ENCODE measurements at places on chromosomes 13 and 19. TPM values are rescaled to one million over a fixed set of nuclear protein-coding genes. Genes with fewer than 3 reads are reported as not detected.

GRCh38 chr13:112435973-112436372 lies 59.8 kb downstream of the SPACA7 start:
- DNase-seq: no peak

- DNase-seq: no peak
Observed at GRCh38 chr19:18021121-18021755, 13.3 kb downstream of the ARRDC2 start.

DNA sequence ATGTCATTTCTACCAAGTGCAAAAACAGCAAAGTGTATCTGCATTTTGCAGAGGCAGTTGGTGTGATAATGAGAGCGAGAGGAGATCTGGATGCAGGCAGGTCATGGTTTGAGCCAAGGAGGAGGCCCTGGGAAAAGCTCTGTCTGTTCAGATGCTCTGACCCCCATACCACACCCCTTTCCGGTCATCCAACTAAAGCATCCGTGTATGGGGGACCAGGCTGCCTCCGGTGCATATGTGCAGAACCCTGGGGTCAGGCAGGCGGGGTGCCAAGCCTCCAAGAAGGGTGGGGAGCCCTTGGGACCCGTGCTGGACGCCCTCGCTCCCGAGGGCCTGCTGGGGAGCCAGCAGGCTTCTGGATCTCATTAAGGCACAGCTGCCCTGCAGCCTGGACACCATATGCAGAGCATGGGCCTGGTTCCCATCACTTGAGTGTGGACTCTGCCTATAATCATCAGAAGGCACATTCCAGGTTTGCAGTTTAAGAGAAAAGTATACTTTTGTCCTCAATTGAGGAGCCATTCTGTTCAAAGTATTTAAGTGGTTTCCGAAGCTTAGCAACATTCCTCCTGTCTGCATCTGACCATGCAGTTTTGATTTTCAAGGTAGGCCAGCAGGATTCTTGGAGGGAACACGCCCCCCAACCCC lies 56.1 kb downstream of the ALOX5AP start:
- no peak for DNase-seq

DNA sequence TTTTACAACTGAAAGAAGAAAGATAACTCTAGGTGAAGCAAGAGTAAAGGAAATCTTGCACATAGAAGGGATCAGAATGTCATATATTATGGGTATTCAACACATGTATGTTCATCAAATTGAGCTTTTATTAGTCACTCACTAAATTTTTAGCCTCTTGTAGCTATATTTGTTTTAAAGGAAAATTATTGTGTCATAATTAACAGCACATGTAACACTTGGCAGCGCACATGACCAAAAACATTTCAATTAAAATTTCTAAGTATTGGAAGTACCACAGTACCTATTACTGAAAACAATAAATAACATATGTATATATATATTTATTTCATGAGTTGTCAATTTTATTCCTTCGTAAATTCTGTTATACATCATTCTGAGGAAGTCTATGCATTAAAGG lies 2800.4 kb downstream of the PCDH9 start:
- DNase-seq: no peak

- DNase-seq: peak; percentile 82
Observed at GRCh38 chr13:31043957-31044356, 111.5 kb downstream of the TEX26 start.

DNA sequence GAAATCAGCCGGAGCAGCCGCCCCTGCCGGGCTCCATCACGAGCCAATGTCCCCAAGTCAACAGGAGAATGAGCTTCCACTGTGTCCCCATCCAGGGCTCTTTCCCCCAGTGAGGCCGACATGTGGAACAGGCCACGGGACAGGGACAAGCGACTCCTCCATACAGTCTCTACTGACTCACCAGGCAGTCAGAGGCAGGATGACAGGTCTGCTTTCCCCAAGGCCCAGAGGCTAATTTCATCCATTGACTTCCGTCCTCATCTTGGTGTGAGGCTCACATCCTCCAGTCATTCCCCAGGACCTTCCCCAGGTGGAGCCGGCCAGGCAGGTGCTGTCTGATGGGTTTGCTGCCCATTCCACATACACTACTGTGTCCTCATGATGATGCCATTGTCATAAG lies 3.5 kb downstream of the CEACAM6 start:
- DNase-seq: no peak

DNA sequence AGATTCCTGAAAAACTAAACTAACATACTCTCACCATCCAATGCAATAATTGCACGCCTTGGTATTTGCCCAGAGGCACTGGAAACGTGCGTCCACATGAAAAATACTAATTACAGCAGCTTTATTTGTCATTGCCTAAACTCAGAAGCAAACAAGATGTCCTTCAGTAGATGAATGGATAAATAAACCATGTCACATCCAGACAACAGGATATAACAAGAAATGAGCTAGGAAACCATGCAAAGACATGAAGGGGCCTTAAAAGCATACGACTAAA lies 25.0 kb downstream of the ELL start:
- no peak for DNase-seq

GRCh38 chr13:77222909-77223308 lies 104.0 kb downstream of the MYCBP2 start:
- DNase-seq: no peak

DNA sequence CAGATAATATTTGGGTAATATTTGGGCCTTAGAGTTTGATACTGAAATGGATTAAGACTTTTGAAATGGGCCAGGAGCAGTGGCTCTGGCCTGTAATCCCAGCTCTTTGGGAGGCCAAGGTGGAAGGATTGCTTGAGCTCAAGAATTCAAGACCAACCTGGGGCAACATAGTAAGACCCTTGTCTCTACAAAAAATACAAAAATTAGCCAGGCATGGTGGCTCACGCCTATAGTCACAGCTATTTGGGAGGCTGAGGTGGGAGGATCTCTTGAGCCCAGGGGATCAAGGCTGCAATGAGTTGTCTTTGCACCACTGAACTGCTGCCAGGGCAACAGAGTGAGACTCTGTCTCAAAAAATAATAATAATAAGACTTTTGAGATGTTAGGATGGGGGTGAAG lies 926 bp upstream of the ZNF836 start:
- no peak for DNase-seq

DNA sequence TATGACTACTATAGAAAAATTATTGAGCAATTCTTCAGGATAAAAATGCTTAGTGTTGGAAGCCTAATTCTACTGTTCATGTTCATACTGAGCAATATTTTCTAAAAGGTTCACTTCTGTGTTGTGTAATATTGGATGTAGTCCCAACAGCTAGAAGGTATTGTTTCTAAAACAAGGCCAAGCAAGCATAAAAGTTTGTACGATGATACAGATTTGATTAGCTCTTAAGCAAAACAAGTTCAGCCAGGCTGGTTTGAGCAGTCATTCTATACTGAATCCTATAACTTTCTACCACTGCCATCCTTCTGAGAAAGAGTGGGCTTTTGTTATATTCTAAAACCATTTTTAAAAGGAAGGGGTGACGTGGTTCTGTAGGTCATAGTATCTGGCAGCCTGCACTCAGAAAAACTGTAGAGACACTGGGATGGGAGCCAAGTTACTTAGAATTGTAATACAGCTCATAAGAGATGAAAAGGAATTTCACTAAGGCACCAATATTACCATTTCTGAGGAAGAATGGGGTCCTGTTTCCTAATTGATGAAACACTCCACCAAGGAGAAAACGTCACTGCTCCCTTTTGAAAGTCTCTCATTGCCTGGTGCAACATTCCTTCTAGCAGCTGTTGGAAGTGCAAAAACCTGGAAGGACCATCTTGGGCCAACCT lies 275.0 kb upstream of the DACH1 start:
- DNase-seq: no peak

DNA sequence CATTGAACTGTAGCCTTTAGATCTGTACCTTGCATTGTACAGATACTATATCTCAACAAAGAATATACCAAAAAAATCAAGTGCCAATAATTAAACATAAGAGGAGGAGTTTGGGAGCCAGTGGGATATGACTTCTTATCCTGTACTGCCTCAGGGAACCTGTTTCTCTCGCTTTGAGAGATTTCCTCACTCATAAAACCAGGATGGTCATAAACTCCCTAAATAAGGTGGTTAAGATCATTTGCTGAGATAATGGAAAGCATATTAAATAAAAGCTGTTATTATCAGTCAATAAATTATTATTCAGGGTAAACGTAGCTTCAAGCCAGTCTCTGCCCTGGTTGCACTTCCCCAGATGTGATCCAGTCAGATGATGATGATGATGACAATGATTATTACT lies 17.0 kb downstream of the OPA3 start:
- DNase-seq: no peak

GRCh38 chr13:49441846-49442245 lies 2.0 kb downstream of the CAB39L start:
- DNase-seq: no peak

SPACA7 gene
- not detected for total RNA-seq

ACER1 gene
- total RNA-seq: not detected

SLITRK5 gene
- total RNA-seq: 1.6 TPM

CPB2 gene
- not detected for total RNA-seq

PCDH8 gene
- 1.2 TPM for total RNA-seq

All from GM23338 (cell line).